ENCODE measurements at places on chromosomes 7 and 10.

DNA sequence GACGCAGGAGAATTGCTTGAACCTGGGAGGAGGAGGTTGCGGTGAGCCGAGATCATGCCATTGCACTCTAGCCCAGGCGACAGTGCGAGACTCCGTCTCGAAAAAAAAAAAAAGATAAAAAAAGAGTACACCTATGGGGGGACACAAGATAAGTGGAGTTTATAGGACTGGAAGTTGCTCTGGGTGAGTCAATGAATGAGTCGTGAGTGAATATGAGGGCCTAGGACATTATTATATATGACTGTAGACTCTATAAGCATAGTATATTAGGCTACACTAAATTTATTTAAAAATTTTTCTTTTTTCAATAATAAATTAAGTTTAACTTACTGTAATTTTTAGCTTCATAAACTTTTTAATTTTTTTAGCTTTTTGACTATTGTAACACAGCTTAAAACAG, 19.4 kb upstream of the SGCE start:
- no peak for DNase-seq

DNA sequence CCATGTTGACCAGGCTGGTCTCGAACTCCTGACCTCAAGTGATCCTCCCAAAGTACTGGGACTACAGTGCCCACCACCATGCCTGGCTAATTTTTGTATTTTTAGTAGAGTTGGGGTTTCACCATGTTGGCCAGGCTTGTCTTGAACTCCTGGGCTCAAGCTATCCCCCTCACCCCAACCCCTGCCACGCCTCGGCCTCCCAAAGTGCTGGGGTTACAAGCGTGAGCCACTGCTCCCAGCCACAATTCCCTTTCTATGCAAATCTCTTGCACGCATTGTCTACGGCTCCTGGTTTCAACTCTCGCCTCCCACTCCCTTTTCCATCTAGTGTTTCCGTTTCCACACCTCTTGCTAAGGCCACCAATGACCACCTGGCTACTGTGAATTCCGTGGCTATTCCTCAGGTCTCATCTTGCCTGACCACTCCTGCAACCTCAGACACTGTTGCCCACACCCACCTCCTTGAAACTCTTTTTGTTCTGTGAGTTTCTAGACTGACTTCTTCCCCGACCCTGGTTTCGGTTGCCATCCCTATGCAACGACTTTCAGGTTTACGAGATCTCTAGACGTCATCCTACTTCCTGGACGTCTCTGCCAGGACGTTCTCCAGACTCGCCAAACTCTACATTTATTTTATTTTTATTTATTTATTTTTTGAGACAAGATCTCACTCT, 3.4 kb downstream of the CLDN3 start:
- no peak for DNase-seq

DNA sequence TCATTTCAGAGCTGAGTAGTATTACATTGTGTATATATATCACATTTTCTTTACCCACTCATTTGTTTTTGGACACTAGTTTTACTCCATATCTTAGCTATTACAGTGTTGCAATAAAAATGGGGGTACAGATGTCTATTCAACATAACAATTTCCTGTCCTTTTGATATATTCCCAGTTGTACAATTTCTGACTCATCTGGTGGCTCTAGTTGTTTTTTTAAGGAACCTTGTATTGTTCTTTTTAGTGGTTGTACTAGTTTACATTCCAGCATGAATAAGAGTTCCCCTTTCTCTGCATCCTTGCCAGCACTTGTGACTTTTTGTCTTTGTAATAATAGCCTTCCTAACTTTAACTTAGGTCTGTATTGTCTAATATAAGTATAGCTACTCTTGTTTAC, 739.9 kb downstream of the XPNPEP1 start:
- DNase-seq = no peak

GRCh38 chr7:91137153-91137787, 127.0 kb upstream of the FZD1 start:
- DNase-seq = no peak

- no peak for DNase-seq
Observed at GRCh38 chr7:29511851-29512250, 51.8 kb upstream of the PRR15 start.

GRCh38 chr10:85902051-85902450, 464.5 kb downstream of the GRID1 start:
- no peak for DNase-seq

- DNase-seq = no peak
Observed at GRCh38 chr7:30321882-30322192, 37.4 kb downstream of the ZNRF2 start.

GRCh38 chr7:39252916-39253315, 275.2 kb downstream of the POU6F2 start:
- peak; percentile 86 for DNase-seq

- DNase-seq = no peak
Observed at GRCh38 chr7:7486362-7486761, 49.3 kb downstream of the COL28A1 start.

- DNase-seq = no peak
Observed at GRCh38 chr7:132092106-132092505, 484.2 kb downstream of the PLXNA4 start.

- no peak for DNase-seq
Observed at GRCh38 chr10:21523557-21524008, 1.9 kb downstream of the SKIDA1 start.
